ENCODE measurements at places on chromosomes 16 and 17. TPM values are rescaled to one million over a fixed set of nuclear protein-coding genes. Genes with fewer than 3 reads are reported as not detected.

Gene TAX1BP3
- 196 TPM for polyA plus RNA-seq

DNA sequence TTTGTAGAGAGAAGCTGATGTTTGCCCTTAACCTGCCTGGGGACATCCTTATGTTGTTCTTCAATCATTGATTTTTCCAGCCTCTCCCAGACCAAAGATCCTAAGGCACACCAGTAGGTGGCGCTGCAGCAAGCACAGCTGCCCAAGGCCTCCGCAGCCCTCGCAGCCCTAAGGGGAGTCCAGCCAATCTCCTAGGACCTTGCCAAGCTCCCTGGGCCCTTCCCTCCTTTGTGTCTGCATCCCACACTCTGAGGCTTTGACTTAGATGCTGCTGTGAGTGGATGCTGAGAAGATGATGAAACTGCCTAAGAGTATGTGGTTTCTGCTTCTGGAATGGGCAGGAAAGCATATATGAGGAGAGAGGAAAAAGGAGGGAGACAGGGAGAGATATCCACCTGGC lies 47.1 kb downstream of the SPACA3 start:
- DNase-seq, result peak; percentile 15

DNA sequence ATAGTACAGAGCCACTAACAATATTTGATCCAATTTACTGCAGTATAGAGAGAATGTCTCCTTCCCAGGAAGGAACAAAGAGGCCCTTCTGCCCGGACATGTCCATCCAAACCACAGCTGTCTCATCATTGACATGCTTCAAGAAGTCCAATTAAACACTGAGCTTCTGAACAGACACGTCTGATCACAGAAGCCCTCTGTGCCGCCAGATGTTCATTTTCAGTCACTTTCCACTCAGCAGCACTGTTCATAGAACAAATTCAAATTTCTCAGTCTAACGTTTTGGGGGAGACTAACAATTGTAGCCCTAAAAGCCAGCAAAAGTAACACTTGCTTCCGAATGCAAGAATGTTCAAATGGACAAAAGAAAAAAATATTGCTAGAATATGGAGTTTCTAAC lies 15.3 kb downstream of the ZC3H7A start:
- no peak for DNase-seq

GRCh38 chr16:75929046-75929445 lies 202.8 kb upstream of the CPHXL start:
- DNase-seq, result peak; percentile 28

DNA sequence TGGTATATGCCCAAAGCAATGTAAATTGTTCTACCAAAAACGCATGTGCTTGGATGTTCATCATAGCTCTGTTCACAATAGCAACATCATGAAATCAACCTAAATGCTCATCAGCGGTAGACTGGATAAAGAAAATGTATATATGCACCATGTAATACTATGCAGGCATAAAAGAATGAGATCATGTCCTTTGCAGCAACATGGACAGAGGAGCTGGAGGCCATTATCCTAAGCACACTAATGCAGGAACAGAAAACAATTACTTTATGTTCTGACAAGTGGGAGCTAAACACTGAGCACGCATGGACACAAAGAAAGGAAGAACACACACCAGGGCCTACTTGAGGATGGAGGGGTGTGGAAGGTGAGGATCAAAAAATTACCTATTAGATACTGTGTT lies 33.7 kb downstream of the TANC2 start:
- DNase-seq, result no peak

Measured in IMR-90 (cell line).